Stimulated activated CD8-positive, alpha-beta memory T cell treated with anti-CD3 and anti-CD28 coated beads, Interleukin-4, amount 100 ng/mL, for 48 hours (primary cell): ENCODE measurements at places on chromosomes 1 and 21.

GRCh38 chr1:109882288-109883245 lies 28.1 kb upstream of the CSF1 start:
- DNase-seq, result no peak

- no peak for DNase-seq
Measured at GRCh38 chr1:183003203-183003602, 20.0 kb upstream of the LAMC1 start.

- no peak for DNase-seq
Measured at GRCh38 chr1:23367451-23367790, 2.2 kb downstream of the ZNF436 start.

DNA sequence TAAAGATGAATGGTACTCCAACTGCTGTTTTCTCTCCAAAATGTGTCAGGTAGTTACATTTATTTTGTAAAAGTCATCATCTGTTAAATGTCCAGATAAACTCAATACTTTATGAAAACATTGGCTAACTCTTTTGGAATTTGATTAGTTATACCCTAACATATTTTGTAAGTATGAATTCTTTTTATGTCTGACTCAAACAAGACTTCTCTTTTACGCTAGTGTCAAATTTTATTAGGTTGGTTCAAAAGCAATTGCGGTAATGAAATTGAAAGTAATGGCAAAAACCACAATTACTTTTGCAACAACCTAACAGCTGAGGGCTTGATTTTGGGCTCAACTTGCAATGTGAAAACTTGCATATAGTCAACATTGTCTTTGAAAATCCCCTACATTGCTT lies 41.0 kb upstream of the USP25 start:
- DNase-seq, result no peak

DNA sequence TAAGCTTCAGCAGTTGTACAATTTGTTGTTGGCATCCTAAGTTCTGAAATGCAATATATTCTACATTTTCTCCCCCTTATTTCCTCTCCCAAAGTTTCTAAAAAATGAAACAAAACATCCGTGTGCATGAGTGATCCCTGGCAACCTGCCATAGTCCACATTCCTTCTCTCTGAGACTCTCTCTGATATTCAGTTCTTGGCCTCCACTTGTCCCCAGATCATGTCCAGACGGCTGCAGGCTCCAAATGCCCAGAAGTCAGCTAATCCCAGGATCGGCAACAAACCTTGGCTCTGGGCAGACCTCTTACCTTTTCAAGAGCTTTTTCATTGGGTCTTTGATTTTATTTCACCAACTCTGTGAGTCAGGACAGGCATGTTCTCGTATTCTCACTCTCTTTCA lies 187.8 kb downstream of the ETS2 start:
- DNase-seq, result no peak

GRCh38 chr1:3924825-3925220 lies 24.8 kb upstream of the C1orf174 start:
- no peak for DNase-seq

DNA sequence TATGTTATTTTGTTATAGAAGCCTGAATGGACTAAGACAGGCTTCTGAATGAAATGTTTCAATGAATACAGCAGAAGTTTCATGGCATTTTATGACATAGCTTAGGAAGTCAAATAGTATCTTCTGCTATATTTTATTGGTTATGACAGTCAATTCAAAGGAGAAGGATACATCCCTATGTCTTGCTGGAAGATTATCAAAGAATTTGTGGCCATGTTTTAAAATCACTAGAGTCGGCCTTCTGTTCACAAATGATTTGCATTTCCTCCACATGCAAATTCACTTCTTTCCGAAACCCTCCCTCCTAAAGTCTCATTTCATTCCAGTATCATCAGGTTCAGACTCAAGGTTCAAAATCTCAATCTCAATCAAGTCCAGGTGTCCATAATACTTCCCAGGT lies 679.2 kb upstream of the ADAMTS5 start:
- DNase-seq, result no peak
